ENCODE measurements at places on chromosomes 5 and 9. TPM values are rescaled to one million over a fixed set of nuclear protein-coding genes. Genes with fewer than 3 reads are reported as not detected.

- H3K36me3 ChIP-seq, result no peaks in the 10 kb centered on the region
- H3K27me3 ChIP-seq, result no peaks in the 10 kb centered on the region
- H3K4me1 ChIP-seq, result peaks cover 50% of the 10 kb centered on the region
- H3K27ac ChIP-seq, result peak overlapping the region; percentile 49
- no peak overlapping the region for H3K4me3 ChIP-seq
- no peak for DNase-seq
Measured at GRCh38 chr5:56328753-56329560, 95.8 kb upstream of the ANKRD55 start.

DNA sequence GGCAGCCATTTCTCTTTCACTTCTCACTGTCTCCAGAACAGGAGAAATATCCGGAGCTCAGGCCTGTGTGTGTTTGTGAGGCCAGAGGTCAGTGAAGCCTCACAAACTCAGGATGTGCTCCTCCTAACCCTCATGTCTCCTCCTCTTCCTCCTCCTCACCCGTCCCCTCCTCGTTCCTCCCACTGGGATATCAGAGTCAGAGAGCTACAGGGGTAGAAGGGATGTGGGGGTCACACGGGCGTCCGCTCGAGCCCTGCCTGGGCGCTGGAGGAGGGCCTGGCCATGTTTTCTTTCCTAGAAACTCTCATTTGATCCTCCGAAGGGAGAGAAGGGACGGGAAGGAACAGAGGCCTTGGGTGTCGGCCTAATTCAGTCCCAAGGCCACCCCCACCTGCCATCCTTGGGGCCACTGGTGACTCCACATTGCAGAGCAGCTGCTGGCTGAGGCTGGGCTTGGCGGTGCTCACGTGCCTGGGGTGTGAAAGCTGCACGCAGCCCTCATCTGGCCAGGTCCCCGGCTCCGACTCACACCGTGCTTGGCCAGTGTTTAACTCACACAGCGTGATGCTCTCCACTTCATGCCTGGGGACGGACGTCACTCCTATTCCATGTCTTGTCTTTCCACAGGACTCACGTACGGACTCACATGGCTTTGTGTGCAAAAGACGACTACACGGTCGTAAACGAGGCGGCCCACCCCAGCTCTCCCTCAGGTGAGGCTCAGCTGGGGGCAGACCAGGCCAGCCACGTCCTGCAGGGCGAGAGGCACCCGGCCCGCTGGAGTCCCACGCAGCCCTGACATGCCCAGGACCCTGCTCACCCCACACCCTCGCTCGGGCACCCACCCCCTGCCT is 22.6 kb upstream of the SLC6A19 start:
- no peak for DNase-seq
- no peak overlapping the region for H3K27ac ChIP-seq
- no peak overlapping the region for H3K4me3 ChIP-seq
- H3K4me1 ChIP-seq, result no peaks in the 10 kb centered on the region
- no peaks in the 10 kb centered on the region for H3K36me3 ChIP-seq
- peaks cover 53% of the 10 kb centered on the region for H3K27me3 ChIP-seq

- no peak overlapping the region for H3K4me3 ChIP-seq
- DNase-seq, result no peak
- H3K27ac ChIP-seq, result no peak overlapping the region
Measured at GRCh38 chr5:34625246-34625645, 30.9 kb upstream of the RAI14 start.

GRCh38 chr5:107435061-107435460 is 235.7 kb downstream of the EFNA5 start:
- no peaks in the 10 kb centered on the region for H3K36me3 ChIP-seq
- no peaks in the 10 kb centered on the region for H3K27me3 ChIP-seq
- no peak overlapping the region for H3K4me3 ChIP-seq
- DNase-seq, result no peak
- H3K27ac ChIP-seq, result no peak overlapping the region

DNA sequence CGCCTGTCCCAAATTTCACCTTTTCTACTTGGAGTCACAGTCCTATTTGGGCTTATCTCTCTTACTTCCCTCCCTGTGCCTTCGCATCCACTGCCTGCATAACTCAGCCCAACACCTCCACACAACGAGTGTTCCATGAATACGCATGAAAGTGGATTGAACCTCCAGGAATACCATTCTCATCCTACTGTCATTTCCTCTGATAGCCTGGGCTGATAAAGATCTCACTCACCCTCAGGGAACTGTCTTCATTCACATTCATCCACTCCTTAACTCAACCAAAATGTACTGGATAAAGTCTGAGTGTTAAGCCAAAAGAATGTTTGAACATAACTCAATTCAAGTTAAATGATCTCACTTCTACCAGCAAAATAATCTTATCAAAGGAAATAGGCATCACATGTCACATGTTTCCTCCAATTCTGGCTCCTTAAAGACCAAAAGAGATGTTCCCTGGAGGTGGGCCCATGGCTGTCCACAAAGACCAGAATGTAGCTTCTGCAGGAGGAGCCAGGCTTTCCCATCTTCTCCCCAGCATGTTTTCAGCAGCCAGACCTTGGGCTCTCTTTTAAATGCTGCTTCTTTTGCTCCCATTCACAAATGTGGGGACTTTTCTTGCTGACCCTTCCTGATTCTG is 28.4 kb upstream of the TRIO start:
- no peaks in the 10 kb centered on the region for H3K36me3 ChIP-seq
- H3K27me3 ChIP-seq, result no peaks in the 10 kb centered on the region
- DNase-seq, result no peak

DNA sequence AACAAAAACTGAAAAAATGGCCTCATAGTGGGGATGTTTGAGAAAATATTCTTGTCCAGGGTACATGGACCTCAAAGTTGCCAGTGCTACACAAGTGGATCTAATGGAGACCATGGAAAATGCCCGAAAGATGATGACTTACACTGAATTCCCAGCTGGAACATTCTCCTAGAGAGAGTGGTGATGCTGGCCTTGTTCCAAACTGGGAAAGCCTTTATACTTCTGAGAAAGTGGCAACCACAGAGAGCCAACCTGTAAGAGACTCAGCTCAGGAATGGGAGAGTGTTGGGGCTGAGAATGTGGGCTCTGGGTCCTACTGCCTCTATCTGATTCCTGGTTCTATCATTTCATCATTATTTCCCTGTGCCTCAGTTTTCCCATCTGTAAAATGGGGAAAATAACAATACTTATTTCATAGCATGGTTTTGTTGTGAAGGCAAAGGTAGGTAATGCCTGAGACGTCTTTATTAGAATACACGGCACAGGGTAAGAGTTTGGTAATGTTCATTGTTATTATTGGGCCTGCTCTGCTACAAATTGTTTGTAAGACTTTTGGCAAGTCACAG is 229.0 kb upstream of the PANK3 start:
- H3K27ac ChIP-seq, result no peak overlapping the region
- DNase-seq, result no peak
- H3K36me3 ChIP-seq, result no peaks in the 10 kb centered on the region

- H3K36me3 ChIP-seq, result no peaks in the 10 kb centered on the region
- peak overlapping the region; percentile 93 for H3K27ac ChIP-seq
- no peak overlapping the region for H3K4me3 ChIP-seq
- H3K4me1 ChIP-seq, result peaks cover 38% of the 10 kb centered on the region
- peak; percentile 86 for DNase-seq
- no peaks in the 10 kb centered on the region for H3K27me3 ChIP-seq
Measured at GRCh38 chr5:163914910-163915309, 409.5 kb downstream of the MAT2B start.

- no peaks in the 10 kb centered on the region for H3K36me3 ChIP-seq
- no peak for DNase-seq
- no peak overlapping the region for H3K4me3 ChIP-seq
- no peak overlapping the region for H3K27ac ChIP-seq
- no peaks in the 10 kb centered on the region for H3K27me3 ChIP-seq
Measured at GRCh38 chr5:2256691-2257280, 374.1 kb upstream of the IRX4 start.

DNA sequence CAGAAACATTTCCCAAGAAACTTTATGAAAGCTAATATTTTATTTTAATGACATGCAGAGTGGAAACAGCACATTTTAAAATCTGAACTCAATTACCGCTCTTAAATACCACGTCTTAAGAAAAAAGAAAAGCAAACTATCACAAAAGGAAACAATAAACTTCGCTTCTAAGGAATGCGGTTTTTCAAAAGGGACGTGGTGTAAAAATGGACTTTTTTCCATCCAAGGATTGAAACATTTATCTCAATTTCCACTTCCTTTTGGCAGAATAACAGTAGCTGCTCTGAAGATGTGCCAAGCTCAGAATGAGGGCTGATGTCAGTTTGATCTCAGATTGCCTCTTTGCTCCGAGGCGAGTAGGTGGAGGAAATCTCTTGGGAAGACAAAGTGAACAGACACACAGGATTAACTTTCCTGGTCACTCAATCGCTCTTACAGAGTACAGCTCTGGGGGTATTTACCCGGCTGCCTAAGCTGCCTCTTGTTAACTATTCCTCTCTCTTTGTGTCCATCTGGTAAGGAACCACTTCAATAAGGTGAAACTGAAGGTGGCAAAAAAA is 158.5 kb downstream of the TRPM6 start:
- peaks cover 39% of the 10 kb centered on the region for H3K36me3 ChIP-seq
- no peak overlapping the region for H3K27ac ChIP-seq
- H3K27me3 ChIP-seq, result peaks cover 10% of the 10 kb centered on the region

GRCh38 chr5:141245250-141245717 is at the start of gene PCDHB15:
Gene PCDHB15 (plus strand): TSS chr5:141245395. CDS start chr5:141245579, 184 bp downstream.
- no peak within 1 kb of the TSS for H3K27ac ChIP-seq
- peaks cover 10% of the 10 kb centered on the region for H3K27me3 ChIP-seq
- no peaks in the 10 kb centered on the region for H3K36me3 ChIP-seq
- no peak within 1 kb of the TSS for H3K4me3 ChIP-seq
- H3K4me1 ChIP-seq, result no peaks in the 10 kb centered on the region
- no peak for DNase-seq

DNA sequence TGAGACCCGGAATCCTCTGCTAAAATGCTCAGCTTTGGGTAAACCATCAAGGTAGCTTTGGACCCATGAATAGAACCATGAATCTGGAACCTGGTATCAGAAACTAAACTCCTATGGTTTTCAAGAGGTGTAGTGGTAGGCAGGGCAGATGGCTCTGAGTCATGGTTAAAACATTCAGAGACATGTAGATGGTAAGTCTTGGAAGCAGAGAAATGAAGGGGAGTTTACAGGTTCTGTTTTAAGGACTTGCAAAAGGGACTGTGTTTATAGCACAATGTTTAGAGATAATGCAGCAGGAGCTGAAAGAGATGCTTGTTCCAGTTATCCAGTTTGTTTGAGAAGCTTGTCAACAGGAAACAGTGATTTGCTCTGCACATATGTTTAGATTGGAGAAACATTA is 36.0 kb upstream of the FBN2 start:
- no peaks in the 10 kb centered on the region for H3K36me3 ChIP-seq
- no peak overlapping the region for H3K4me3 ChIP-seq
- H3K27ac ChIP-seq, result no peak overlapping the region
- H3K27me3 ChIP-seq, result no peaks in the 10 kb centered on the region
- DNase-seq, result no peak

The FOXD4L4 gene
- 1.2 TPM for total RNA-seq

Data from spleen (tissue), 13 donors.